ENCODE measurements at places on chromosomes 7 and 10.

DNA sequence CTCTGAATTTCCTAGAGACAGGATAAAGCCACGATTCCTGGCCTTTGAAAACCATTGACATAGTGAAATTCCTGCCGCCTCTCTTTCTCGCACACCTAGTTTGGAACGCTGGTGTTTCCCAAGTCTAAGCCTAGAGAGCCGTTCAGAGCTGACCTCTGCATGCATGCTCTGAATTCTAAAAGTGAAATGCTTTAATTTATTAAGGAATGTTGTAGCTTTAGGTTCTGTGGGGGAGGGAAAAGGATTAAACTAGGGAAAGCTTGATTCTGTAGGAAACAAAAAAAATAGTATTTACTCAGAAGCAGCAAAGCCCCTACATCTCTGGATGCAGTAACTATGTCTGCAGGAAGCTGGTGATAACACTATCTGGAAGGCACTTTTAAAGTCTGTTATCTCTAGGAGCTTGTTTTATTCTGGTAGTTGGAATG lies 27.3 kb downstream of the PFKP start:
- no peak for DNase-seq

GRCh38 chr7:99383791-99384370 lies 9.4 kb downstream of the ARPC1B start:
- no peak for DNase-seq

DNA sequence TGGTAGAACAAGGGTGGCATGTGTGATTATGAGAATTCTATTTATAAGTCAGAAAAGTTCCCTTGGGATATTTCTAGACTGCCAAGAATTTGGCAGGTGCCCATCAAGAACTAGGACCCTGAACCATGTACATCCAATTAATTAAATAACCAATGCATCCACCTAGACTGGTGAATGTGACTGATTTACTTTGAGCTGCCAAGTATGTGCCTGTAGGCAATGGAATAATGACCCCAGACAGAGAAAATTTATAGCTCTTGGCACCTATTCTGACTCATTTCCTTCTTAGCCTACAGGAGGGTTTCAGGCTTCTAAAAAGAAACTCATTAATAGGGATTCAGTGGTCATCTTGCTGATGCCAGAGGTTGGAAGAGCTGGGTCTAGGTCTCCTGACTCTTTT lies 54.9 kb downstream of the KCNH2 start:
- peak; percentile 37 for DNase-seq

DNA sequence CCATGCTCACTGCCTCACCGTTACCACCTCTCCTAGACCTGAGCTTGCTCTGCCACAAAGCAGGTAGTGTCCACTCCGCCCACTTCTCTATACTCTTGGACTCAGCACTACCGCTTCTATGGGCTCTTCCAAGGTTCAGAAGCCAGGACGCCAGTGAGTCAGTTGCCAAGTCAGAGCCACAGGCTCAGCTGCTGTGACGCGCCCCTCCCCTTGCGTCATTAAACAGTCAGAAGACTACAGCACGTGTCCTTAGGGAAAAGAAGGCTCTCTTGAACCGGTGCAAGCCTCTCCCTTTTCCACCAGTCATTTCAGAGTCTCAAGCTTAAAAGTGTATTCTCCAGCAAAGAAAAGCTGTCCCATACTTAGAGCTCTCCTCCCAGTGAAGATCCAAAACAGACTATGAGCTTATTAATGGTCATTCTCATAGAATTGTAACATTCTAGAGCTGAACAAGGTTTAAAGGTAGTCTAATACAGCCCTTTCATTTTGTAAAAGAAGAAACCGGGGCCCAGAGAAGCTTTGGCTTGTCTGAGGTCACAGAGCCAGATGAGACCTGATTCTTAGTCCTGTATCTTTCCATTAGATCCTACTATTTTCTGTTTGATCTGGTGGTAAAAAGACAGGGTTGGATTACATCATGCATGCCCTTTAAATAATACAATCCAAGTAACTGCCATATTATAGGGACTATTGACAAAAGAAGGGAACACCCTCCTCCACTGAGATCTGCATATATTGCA lies 40.9 kb upstream of the MET start:
- DNase-seq, result no peak

DNA sequence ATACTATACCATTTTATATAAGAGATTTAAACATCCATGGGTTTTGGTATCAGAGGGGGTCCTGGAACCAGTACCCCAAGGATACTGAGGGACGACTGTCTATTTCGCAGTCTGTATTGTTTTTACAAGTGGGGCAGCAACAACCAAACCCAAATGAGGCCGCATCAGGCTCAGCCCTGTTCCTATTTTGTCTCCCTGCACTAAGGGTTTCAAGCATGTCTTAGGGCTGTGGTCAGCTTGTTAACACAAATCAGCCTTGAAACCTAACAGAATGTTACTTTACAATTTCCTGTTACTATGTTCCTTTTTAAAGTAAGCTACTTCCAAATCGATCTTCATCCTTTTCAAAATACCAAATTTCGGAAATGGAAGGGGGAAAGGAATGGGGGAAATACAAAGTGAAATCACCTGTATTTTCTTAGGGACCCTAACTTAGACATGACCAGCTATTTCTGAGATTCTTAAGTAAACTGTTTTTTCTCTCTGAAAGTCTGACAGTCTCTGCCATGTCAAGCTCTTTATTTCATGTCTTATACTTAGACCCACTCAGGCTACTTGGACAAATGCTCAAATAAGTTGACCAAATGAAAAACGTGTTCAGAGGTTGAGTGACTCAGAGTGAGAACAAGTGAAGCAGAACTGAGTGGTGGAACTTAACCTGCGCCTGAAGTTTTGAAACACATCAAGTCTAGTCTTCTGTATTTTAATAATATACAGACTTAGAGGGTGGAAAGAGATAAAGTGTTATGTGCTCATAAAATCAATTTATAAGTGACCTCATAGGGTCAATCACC lies 75.8 kb downstream of the C1GALT1 start:
- DNase-seq, result no peak

DNA sequence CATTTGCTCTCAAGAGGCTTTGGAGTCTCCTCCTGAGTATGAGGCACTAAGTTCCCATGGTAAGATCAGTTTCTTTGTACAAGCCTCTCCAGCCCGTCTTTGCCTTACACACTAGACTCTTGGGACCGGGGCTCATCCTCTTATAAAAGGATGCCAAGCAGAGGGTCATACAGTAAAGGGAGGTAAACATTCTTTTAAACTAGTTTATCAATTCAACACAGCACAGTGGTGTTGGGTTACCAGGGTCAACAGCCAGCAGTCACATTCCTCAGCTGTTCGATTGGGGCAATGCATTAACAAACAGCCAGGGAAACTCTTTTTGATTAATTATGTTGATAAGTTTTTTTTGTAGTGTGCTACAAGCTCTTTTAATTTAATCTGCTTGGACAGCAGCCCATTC lies 37.8 kb downstream of the HHEX start:
- DNase-seq, result peak; percentile 5

- no peak for DNase-seq
These were observed 51.4 kb downstream of the PCGF5 start for GRCh38 chr10:91271886-91272285.

DNA sequence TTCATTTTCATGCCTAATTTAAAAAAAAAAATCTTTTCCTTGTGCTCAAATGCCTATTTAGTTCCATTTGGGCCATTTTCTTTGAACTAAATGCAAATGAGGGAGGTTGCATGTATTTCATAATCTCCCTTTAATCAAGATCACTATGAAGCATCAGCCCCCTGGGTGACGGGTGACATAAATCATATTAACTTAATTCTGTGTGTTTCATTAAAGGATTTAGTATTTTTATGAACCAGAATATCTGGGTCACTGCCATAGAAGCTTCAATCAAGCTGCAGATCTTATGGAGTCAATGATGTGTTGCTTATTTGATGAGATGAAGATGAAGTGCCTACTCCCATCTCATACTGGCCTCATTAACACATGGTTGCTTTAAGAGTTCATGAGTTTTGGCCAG lies 301.9 kb upstream of the PRKCQ start:
- DNase-seq, result no peak

DNA sequence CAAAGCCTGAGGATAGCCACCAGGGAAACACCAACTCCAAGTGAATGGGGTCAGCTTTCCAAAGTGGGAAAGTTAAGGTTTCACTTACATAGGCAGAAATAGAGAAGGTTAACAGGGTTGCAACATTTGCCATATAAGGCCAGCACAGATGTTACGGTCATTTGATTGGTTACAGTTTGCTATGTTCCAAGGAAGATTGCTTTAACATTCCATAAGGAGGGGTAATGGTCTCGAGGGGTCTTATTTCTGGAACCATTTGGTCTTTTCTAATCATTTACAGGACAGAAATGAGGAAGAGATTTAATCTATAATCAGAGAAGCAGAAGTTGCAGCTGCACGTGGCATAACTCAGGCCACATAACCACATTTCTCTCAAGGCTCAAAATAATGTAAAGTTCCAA lies 679.4 kb upstream of the C7orf33 start:
- no peak for DNase-seq

GRCh38 chr10:3622845-3623621 lies 162.0 kb downstream of the KLF6 start:
- DNase-seq, result no peak

DNA sequence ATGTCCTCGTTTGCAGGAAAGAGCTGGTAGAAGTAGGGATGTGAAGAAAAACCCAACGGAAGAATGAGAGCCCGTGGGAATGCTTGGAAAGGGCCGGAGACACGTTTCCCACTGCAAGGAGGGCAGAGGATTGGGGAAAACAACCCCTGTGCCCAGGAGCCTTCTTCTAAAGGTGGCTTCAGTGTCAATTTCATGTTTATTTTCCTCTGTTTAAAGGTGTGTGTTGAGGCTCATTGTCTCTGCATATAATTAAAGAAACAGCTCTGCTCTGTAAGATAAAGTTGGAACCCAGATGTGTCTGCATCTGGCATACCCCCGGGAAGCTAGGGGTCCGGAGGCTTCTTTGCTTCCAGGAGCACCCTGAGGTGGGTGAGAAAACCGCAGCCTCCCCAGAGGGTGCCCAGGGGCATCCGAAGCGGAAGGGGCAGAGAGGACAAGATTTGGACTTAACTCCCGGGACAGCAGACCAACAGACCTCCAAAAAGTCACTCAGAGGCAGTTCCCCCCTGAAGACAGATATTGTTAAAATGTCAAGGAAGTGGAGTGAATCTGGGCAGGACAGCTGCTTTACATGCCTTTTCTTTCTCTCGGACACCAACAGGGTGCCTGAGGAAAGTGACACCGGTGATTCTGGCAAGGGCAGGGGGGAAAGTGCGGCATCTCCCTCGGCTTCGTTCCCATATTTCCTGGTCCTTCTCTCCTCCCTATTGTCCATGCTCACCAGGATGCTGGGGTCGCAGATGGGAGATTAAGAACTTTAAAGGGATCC lies 8.6 kb upstream of the GATA3 start:
- peak; percentile 52 for DNase-seq

DNA sequence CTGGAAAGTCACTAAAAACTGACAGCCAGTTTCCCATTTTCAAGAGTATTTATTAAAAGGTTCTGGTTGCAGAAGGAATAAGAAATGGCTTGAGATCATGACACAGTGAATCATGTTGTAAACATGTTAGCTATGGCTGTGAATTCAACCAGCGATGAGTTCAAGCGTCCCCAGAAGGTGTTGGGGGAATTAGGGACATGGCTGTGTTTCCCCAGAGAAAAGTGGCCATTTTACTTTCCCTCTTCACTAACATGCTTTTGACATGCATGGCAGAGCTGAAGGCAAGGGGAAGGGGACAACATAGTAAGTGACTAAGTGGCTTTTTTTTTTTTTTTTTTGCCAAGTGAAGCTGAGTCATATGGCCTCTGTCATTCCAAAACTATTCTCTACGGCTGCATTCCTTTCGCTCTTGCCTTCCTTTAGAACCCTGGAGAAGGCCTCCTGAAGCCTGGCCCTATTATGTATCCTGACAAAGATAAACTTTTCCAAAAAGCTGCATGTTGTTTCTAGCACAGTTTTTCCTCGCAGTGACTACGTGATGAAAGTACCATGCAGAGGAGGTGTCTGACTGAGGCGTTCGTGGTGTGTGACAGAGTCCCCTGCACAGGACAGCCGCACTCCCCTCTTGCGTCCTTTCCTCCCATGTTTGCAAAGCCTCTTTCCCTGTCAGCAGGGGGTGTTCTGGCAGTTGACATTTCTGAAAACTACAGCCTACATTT lies 46.9 kb downstream of the EGFR start:
- peak; percentile 79 for DNase-seq

DNA sequence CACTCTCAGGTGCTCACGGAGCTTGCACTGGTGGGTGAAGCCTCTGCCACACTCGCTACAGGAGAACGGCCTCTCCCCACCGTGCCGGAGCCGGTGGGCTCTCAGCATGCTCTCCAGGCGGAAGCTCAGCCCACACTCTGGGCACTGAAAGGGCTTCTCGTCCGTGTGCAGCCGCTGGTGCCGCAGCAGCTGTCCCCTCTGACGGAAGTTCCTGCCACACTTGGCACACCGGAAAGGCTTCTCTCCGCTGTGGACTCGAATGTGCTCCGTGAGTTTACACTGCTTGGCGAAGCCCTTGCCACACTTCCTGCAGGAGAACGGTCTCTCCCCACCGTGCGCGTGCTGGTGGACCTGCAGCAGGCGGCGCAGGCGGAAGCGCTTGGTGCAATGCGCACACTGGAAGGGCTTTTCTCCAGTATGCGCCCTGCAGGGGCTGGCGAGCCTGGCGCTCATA lies 19.3 kb downstream of the ZNF786 start:
- DNase-seq, result no peak

GRCh38 chr7:71457021-71457420 lies 325.1 kb downstream of the GALNT17 start:
- DNase-seq, result no peak

GRCh38 chr7:69518705-69519077 lies 79.6 kb upstream of the AUTS2 start:
- no peak for DNase-seq

- no peak for DNase-seq
These were observed 572.1 kb downstream of the SORCS1 start for GRCh38 chr10:106592396-106592795.

DNA sequence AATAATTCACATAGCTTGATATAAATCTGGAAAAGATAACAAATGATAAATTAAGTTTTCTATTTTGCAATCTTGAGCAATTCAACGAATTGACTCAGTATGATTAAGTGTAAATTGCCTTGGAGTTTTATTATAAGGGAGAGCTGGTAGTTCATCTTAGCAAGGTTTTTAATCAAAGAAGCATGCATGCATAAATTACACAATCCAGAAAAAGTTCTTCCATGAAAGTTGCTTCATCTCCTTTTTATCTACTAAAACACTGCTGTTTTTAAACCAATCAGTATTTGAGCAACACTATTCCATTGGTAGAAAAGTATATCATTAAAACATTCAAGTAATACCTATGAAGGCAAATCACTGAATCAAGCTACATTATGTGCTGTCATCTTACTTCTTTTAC lies 47.6 kb downstream of the POT1 start:
- no peak for DNase-seq

DNA sequence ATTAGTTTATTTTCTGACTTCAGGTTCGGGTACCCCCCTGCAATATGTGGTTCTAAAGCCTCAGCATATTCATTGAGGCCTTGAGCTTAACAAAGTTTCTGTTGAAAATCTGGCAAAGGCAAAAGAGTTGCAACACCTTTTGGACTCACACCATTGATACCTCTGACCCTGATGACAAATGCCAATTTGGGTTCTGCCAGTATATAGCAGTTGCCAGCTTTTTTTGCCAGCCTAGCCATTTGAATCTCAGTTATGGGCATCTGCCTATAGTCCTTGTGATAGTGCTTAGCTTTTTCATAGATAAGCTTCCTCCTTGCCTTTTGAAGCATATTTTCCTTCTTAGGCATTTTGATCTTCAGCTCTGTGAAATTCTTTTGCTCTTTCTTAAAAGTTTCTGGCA lies 31.9 kb downstream of the LIPJ start:
- DNase-seq, result no peak
